Bronchial epithelial cell (primary cell): ENCODE measurements at places on chromosomes 7 and 10. TPM values are rescaled to one million over a fixed set of nuclear protein-coding genes. Genes with fewer than 3 reads are reported as not detected.

- DNase-seq, result no peak
Observed at GRCh38 chr10:75379817-75380216, 21.7 kb downstream of the ZNF503 start.

DNA sequence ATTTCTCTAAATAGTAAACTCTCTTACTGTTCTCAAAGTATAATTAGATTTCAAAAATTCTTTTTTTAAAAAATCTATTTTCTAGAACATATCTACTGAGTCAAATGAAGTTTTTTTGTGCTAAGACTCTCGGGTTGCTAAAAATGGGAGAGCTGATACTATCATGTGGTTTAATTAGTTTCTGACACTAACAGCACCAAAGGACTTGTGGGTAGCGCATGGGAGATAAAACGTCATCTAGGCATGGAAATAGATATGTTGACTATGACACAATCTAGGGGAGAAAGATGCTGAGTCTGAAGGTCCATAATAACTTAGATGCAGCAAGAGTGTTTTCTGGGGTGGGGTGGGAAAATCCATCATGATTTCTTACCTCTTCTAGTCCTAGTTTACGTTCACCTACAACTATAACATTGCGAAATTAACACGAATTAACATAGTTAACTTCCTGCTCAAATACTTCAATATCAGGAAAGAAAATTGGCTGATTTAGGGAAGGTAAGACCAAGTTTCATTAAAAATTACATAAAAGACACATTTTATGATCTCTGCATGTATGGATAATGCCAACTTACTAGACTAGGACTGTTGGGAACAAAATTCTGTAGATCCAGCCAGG is 14.3 kb upstream of the ARMC3 start:
- DNase-seq, result no peak

- peak; percentile 95 for DNase-seq
Observed at GRCh38 chr7:36526863-36527548, 137.3 kb downstream of the ANLN start.

DNA sequence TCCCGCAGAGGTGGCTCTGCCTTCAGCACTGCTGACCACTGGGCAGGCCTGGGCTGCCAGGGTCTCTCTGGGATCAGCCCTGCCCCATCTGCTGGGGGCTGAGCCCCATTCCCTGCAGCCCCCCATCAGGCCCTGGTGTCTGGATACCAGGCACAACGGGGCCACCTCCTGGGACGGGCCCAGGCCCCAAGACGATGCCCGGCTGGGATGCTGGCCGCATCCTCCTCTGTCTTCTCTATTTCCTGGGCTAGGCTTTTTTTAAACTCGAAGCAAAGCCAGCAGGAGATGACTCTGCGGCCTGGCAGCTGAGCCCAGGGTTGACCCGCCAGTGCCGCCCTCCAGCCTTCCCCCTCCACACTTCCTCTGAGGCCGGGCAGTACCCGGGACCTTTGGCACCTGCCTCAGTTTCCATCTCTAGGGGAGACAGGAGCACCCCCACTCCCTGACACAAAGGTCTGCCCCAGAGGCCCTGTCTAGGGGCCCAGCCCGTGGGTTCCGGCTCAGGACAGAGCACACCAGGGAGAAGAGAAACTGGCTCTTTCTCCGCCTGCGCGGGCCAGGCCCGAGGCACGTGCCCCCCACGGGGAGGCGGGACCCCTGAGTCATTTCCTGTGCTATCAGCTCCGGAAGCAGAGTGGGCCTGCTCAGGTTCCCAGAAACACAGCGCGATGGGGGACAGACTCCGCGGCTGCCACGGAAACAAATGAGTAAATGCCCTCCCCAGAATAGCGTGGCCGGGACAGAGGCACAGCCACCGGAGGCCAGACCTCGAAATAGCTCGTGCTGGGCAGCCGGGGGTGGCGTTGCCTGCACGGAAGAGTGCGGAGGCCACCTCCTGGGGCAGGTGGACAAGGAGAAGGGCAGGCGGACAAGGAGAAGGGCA is 84.6 kb upstream of the PDGFA start:
- no peak for DNase-seq

- DNase-seq, result no peak
Observed at GRCh38 chr10:77711683-77712049, 74.1 kb upstream of the KCNMA1 start.

- no peak for DNase-seq
Observed at GRCh38 chr7:29432721-29433120, 130.9 kb upstream of the PRR15 start.

The AKR1D1 gene
- under 0.01 TPM in 1 of 2 replicates, not detected in the other for total RNA-seq

DNA sequence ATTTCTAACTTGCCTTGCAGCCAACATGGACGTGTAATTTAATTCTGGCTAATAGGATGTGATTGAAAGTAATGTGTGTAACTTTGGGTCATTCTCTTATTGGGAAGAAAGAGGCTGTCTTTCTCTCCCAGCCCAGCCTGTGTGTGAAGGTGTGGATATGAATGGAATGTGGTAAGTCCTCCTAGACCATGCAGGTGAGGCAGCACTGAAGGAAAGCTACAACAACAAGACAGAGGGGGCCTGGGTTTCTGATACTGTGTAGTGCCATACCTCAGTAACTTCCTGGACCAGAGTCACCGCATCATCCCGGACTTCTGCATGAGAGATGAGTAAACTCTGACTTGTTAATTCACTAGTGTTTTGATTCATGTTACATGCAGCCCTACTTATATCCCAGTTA is 237.0 kb downstream of the EXOC4 start:
- DNase-seq, result no peak

DNA sequence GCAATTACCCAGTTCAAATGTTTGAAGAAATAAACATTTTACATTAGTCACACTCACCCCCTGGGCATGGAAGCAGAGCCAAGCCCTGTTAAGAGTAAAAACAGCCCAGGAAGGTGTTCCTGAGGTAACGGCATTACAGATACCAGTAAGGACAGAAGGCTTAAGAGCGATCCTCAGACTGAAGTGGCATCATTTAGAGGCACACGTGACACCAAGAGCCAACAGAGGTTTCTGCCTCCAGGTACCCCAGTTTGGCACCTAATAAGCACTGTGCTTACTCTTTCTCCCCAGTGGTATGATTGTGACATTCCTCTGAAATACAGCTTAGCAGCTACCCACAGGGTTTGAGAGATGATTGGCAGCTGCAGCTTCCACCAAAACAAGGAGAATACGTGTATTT is 17.2 kb downstream of the MMS19 start:
- DNase-seq, result peak; percentile 81

The MYL10 gene
- total RNA-seq, result not detected in 2 replicates

DNA sequence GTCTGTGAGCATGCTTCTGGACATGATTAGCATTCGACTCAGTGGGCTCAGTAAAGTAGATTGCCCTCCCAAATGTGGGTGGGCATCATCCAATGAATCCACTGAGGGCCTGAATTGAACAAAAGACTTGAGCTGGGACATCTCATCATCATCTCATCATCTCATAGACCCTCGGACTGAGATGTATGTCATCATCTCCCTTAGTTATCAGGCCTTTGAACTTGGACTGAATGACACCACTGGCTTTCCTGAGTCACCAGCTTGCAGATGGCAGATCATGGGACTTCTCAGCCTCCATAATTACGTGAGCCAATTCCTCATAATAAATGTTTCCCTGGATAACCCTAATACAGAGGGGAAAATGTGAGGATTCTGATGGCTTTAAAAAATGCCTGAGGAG is 128.3 kb upstream of the LSM8 start:
- no peak for DNase-seq

The ALDH18A1 gene
- 53.8 and 68.4 TPM in 2 replicates for total RNA-seq

- DNase-seq, result peak; percentile 49
Observed at GRCh38 chr7:44196450-44196872, 4.3 kb upstream of the YKT6 start.

GRCh38 chr7:47897831-47898230 is 50.4 kb downstream of the PKD1L1 start:
- no peak for DNase-seq

The SPDYE8 gene
- not detected in 2 replicates for total RNA-seq

DNA sequence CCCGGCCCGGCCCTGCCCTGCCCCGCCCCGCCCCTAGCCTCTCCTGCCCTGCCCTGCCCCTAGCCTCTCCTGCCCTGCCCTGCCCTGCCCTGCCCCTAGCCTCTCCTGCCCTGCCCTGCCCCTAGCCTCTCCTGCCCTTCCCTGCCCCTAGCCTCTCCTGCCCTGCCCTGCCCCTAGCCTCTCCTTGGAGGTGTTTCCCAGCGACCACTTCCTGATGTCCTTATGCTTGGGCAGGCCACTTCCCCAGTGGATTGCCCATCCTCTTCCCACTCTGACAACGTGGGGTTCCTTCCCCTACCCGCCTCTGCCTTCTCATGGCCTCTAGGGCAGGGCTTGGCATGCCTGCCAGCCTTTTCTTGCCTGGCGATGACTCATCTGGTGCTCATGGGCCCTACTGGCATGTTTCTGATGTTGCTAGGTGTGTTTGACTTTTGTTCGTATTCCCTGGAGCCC is 21.2 kb downstream of the PRXL2A start:
- peak; percentile 92 for DNase-seq

DNA sequence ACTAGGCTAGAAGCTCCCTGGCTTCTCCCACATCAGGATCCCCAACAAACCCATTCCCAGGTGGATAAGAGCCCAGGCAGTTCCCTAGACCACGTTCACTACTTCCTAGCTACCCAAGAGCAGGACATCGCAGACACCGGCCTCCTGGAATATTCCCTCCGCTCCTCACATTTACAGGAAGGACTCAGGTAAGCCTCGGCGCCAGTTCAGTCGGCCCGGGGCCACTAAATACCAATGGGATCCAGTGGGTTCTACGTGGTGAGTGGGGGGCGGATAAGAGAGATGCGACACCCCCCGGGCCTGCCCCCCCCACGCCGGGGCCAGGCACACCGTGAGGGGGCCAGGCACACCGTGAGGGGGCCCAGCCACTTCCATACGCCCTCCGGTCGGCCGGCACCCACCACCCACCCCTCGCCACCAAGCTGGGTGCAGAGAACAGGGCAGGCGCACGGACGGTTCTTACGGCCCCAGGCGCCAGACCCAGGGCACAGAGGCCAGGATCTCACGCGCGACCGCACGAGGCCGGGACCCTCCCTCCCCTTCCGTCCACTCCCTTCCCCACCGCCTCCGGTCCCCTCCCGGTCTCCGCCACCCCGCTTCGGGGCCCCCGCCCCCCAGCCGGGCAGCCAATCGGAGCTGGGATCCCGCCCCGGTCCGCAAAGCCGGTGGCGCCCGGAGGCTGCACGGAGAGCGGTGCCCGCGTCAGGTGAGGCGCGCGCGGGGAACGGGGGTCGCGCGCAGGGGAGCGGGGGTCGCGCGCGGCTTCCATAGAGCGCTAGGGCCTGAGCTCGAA is at the start of gene BLVRA:
Gene BLVRA, plus strand, starts transcription at position 652 of the 793 bp plus-strand sequence. CDS start 12,479 bp downstream, outside the sequence.
- no peak for DNase-seq

The FRMD4A gene
- total RNA-seq, result 0.90 and 3.2 TPM in 2 replicates

DNA sequence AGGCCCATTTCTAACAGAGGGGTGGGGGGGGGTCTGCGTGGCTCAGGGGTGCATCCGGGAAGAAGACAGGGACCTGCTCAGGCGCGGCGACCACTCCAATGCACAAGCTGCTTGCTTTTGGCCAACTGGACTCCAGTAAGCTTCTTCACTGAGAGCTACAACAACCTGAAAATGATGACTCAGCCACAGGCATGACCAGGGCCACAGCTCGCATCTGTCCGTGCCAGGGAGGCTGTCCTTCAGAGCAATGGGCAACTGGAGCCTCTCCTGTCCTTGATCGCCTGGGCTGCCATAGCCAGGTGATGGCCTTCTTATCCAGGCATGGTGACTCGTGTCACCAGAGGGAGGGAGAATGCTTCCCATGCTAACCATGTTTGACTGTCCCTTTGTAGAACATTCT is 81.6 kb upstream of the RNF32 start:
- DNase-seq, result no peak

DNA sequence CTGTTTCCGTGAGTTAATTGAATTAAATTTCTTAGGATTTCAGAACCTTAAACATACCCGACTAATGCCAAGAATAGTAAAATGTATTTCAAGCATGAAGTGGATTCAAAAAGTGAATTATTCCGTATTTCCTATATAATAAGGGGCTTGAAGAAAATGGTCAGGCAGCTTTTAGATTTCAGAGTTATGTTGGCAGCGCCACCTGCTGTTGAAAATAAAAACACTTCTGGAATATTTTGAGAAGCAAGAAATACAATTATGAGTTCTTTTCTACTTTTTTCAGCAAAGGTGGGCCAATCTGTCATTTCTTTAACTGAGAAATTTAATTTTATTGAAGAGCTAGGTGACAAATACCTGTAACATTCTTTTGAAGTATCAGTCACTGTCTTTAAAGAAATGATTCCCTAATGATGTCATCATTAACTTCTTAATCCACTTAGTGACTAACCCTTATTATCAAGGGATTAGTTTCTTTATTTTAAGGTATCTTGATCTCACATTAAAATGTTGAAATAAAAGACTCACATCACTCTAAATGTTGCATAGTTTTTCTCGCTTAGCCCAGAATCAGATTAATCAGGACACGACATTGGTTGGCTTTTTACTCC is 36.6 kb upstream of the AGR3 start:
- DNase-seq, result peak; percentile 69

GRCh38 chr10:120782336-120782735 is 68.8 kb upstream of the WDR11 start:
- DNase-seq, result peak; percentile 3

DNA sequence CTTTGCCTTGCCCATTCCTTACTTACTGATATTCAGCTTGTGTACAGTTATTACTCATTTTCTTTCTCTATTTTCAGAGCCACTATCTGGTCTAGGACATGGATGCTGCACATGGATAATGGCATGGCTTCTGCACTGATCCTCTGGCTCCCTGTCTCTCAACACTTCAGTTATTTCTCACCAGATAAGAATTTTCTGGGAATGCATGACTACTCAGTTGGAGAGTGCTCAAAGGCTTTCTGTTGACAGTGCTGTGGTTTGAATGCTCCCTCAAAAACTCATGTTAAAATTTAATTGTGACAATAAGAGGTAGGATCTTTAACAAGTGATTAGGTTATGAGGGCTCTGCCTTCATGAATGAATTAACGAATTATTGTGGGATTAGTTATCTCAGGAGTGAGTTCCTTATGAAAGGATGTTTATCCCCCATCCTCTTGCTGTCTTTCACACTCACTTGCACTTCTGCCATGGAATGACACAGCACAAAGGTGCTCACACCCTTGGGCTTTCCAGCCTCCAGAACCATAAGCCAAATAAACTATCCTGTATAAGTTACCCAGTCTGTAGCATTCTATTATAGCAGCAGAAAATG is 16.1 kb upstream of the PIK3CG start:
- DNase-seq, result peak; percentile 27
